ENCODE measurements at places on chromosomes 6 and 20. TPM values are rescaled to one million over a fixed set of nuclear protein-coding genes. Genes with fewer than 3 reads are reported as not detected.

- DNase-seq = no peak
These were observed 548.2 kb downstream of the PRKN start for GRCh38 chr6:162179196-162179951.

RRAGD gene
- polyA plus RNA-seq = not detected

GRCh38 chr6:108543175-108543940, 17.4 kb upstream of the FOXO3 start:
- DNase-seq = no peak

PPP1R3D gene
- polyA plus RNA-seq = 1.6 TPM

REPS1 gene
- 26.3 TPM for polyA plus RNA-seq

DNA sequence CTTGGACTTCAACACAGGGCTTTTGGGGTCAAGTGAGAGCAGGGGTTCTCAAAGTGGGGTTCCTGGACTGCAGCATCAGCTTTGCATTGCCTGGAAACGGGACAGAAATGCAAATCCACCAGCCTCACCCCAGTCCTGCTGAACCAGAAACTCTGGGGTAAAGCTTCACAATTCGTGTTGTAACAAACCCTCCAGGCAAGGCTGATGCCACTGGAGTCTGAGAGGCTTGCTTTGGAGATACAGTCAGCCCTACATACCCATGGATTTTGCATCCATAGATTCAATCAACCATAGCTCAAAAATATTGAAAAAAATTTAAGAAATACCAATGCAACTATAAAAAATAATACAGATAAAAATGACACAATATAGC, 160.4 kb upstream of the ECI2 start:
- DNase-seq = no peak

DNA sequence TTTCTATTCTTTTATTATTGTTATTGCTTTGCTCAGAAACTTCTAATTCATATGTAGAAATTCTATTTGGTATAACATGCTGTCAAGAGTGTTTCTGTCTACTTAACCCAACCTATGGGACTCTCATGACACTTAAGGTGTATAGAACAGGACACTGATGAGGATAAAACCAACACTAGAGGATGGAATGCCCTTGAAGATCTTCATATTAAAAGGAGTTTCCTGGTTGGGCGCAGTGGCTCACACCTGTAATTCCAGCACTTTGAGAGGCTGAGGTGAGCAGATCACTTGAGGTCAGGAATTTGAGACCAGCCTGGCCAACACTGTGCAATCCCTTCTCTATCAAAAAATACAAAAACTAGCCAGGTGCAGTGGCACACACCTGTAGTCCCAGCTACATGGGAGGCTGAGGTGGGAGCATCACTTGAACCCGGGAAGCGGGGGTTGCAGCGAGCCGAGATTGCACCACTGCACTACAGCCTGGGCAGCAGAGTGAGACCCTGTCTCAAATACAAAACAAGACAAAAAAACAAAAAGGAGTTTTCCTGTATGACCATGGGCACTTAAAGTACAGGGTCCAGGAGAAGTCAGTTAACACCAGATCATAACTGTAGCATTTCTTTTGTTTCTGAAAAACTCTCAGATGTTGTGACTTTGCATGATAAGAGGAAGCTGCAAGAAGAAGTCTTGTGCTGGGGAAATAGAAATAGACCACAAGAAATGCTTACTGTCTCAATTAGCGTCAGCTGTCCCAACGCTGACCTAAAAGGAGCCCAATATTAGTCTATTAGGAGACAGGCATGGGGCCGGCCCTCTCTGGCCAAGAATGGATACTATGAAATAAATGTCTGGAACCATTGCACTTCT, 38.9 kb upstream of the CD2AP start:
- no peak for DNase-seq

- no peak for DNase-seq
These were observed 32.8 kb downstream of the GABRR1 start for GRCh38 chr6:89184344-89184743.

- no peak for DNase-seq
These were observed 531.0 kb upstream of the MMS22L start for GRCh38 chr6:97813889-97814567.

- DNase-seq = peak; percentile 95
These were observed 11.5 kb downstream of the SDC4 start for GRCh38 chr20:45336530-45337366.

- DNase-seq = no peak
These were observed 614.9 kb downstream of the DOK5 start for GRCh38 chr20:55090286-55090685.

GNAS-AS1 gene
- 0.90 TPM for polyA plus RNA-seq

DNA sequence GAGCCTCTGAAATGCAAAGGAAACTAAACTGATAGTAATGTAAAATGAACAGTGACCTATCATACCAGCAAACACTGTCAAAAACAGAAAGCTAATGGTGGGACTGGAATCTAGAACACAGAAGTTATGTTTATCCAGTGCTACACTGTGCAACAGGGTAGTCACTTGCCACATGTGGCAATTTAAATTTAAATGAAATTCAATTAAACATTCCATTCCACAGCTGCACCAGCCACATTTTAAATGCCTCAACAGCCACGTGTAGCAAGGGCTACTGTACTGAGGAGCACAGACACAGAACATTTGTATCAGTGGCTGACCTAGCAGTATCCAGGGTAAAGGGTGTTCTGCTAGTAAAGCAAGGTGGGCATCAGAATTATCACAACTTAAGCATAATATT, 5.6 kb upstream of the POLR1H start:
- no peak for DNase-seq

TCP11 gene
- 0.30 TPM for polyA plus RNA-seq

DNA sequence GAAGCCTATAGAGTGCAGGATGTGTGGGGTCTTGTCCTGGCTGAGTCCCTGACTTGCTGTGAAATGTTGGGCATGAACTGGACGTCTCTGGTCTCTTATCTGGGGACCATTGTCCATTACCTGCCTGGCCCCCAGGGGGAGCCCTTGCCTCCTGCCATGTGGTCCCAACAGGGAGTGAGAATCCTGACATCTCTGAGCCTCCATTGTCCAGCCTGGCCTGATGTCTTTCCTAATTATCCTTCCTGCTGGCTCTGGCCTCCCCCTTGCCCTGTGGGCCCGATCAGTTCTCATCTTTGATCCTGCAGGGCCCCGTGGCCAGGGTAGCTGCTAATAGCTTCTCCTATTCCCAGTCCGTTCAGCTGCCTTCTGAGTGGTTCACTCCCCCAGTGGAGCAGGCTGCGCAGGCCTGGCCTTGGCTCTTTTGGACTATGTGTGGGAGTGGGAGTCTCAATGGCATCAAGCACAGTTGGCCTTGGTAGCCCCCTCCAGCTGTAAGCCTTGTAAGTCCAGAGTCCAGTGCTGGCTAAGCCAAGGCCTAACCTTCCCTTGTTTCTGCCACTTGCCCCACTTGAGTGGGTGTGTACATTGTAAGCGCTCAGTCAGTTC, 77.9 kb upstream of the RALY start:
- DNase-seq = no peak

DNA sequence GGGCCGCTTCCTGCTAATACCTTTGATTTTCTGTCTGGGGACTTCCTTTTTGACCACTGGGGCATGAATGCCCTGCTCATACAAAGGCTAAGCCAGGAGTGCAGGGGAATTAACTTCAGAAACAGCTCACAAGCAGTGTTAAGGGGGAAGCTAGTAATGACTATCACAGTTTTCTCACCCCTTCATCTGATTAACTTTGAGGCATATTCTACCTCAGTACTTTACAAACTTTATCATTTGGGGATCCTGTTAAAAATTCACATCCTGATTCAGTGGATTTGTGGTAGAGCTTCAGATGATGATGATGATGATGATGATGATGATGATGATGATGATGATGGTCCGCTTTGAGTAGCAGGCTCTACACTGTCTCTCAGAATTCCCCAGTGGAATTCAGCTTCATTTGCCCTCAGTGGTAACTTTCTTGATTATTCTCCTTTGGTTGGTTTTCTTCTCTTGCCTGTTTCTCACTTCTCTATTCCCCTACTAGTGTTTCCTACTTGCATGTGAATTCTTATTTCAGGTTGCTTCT, 78.4 kb upstream of the TMEM170B start:
- DNase-seq = no peak

TMEM151B gene
- polyA plus RNA-seq = not detected

C20orf202 gene
- polyA plus RNA-seq = not detected

- no peak for DNase-seq
These were observed 88.2 kb upstream of the MPC1 start for GRCh38 chr6:166470863-166471410.

- no peak for DNase-seq
These were observed 3.0 kb upstream of the APOBEC2 start for GRCh38 chr6:41049955-41050354.

DNA sequence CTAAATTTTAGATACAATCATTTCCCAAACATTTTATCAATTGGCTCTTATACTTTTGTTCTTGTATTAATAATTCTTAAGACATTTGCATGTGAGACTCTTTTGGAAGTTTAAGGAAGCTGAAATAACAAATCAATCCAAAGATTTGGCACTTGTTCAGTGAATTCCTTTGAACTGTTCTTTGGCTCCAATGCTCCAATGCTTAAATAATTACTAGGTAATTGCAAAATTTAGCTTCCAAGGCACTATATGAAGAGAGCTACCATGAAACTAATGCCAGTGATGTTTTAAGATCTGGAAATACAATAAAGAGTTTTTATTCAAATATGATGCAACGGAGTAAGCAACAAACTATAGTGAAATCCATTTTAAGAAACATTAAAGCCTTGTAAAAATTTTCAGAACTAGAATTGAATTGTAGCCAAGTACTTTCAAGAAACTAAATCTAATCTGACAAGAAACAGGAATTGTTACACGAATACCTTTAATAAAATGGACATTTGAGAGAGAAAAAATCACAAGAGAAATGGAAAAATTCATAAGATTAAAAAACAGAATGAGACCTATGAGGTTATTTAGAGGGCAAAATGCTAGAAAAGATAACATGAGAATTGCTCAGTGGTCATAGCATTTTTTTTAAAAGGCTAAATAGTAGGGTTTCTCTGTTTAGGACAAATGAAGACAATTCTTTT, 43.6 kb upstream of the SMLR1 start:
- DNase-seq = no peak

PNLDC1 gene
- polyA plus RNA-seq = not detected

DNA sequence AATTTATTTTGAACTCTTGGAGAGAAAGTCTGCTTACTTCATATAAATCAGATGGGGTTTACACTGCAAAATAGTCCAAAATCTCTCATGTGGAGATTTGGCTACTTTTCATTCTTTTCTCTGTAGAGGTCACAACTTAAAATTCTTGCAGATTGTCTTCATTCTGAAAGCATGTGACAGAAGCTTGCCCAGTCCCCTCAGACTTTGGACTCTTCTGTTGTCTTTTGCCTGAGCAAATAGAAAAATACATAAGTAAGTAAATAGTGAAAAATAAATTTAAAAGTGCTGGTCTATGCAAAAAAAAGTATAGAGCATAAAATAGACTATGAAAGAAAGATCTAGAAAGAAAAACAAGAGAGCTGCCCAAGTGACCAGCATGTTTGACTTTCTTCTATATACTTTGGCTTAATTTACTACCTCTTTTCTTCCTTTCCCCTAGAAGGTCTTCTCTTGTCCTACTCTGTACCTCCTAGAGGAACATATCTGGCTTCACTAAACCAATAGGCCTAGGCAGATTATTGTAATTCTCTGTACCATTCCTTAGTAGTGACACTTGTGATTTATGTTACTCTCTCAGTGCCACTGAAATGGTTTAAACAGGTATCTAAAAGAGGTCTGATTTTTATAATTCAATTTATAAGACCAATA, 260.9 kb downstream of the TENT5A start:
- DNase-seq = no peak

RNGTT gene
- 5.4 TPM for polyA plus RNA-seq

APCDD1L gene
- polyA plus RNA-seq = 18.3 TPM

DNA sequence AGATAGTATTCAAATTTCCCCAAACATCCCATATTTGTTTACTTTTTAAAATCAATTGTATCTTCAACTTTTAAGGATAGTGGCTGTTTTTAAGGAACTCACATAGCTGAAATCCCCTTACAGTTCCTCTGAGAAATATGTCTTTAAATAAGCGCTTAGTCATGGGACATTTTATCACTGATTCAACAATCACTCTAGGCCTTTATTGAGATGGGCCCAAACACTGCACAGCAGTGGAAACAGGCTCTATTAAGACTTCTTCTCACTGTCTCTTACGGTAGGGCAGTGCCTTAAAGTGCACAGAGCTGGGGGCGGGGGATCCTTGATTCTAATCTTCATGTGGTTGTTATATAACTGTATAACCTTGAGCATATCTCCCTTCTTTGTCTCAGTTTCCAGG, 59.8 kb upstream of the RREB1 start:
- peak; percentile 41 for DNase-seq

DNA sequence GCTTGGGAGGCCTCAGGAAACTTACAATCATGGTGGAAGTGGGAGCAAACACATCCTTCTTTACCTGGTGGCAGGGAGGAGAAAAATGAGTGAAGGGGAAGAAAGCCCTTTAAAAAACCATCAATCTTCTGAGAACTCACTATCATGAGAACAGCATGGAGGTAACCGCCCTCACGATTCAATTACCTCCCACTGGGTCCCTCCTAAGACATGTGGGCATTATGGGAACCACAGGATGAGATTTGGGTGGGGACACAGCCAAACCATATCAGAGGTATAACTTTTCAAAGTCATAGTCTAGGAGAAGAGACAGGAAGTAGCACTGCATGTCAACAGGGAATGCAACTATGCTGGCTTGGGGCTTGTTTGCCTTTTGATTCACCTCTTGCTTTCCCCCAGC, 59.9 kb upstream of the DTNBP1 start:
- no peak for DNase-seq

PDE10A gene
- polyA plus RNA-seq = 3.9 TPM

MYB gene
- polyA plus RNA-seq = 0.44 TPM

TNF gene
- not detected for polyA plus RNA-seq

GRCh38 chr20:62202083-62202395, 18.0 kb downstream of the HRH3 start:
- peak; percentile 45 for DNase-seq

PRRT1 gene
- polyA plus RNA-seq = 0.99 TPM

GRCh38 chr6:150465610-150466009, 96.8 kb downstream of the IYD start:
- no peak for DNase-seq

GRCh38 chr6:125030969-125031368, 68.7 kb downstream of the RNF217 start:
- no peak for DNase-seq

ARMC2 gene
- polyA plus RNA-seq = 3.9 TPM

TRIM15 gene
- not detected for polyA plus RNA-seq

SLC22A2 gene
- not detected for polyA plus RNA-seq
